ENCODE measurements at places on chromosomes 7 and 10.

GRCh38 chr7:87628780-87629569 lies 777 bp downstream of the RUNDC3B start:
- DNase-seq, result no peak

- no peak for DNase-seq
Observed at GRCh38 chr10:113297226-113297625, 255.6 kb upstream of the HABP2 start.

- no peak for DNase-seq
Observed at GRCh38 chr7:142030294-142030693, 34.6 kb downstream of the MGAM start.

DNA sequence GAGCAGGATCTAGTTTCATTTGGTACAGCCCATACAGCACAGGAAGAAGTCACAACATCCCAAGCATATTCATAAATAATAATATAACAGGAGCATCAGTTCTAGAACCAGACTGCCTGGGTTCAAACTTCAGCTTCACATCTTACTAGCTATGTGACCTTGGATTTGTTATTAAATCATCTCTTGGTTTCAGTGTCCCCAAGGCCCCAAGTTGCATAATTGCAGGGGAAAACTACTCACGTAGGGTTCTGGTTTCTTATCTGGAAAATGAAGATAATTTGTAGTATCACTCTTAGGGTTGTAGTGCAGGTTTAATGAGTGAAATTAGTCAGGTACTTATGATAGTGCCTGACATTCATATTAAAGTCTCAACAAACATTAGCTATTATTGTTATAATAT lies 5.5 kb upstream of the IQUB start:
- no peak for DNase-seq

DNA sequence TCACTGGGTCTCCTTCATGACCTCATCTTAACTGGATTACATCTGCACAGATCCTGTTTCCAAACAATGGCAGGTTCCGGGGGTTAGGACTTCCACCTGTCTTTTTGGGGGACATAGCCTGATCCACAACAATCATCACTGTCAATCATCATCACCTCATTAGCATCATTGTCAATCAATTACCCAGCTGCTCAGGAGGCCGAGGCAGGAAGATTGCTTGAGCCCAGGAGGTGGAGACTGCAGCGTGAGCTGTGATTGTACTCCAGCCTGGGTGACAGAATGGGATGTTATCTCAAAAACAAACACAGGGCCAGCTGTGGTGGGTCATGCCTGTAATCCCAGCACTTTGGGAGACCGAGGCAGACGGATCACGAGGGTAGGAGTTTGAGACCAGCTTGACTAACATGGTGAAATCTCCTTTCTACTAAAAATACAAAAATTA lies 18.7 kb downstream of the AMZ1 start:
- DNase-seq, result no peak

- DNase-seq, result no peak
Observed at GRCh38 chr10:11336722-11337162, 274.7 kb downstream of the USP6NL start.

- no peak for DNase-seq
Observed at GRCh38 chr7:30548845-30549244, 44.2 kb upstream of the GGCT start.

All from stimulated activated CD4-positive, alpha-beta T cell treated with anti-CD3 and anti-CD28 coated beads, Interleukin-15, amount 100 ng/mL, for 1 hour (primary cell).